ENCODE measurements at places on chromosomes 11 and 22. TPM values are rescaled to one million over a fixed set of nuclear protein-coding genes. Genes with fewer than 3 reads are reported as not detected.
A peak's percentile ranks its signal among the peaks of the same experiment; 100 is the strongest.

NPTXR gene
- 4.2 TPM for total RNA-seq

DNA sequence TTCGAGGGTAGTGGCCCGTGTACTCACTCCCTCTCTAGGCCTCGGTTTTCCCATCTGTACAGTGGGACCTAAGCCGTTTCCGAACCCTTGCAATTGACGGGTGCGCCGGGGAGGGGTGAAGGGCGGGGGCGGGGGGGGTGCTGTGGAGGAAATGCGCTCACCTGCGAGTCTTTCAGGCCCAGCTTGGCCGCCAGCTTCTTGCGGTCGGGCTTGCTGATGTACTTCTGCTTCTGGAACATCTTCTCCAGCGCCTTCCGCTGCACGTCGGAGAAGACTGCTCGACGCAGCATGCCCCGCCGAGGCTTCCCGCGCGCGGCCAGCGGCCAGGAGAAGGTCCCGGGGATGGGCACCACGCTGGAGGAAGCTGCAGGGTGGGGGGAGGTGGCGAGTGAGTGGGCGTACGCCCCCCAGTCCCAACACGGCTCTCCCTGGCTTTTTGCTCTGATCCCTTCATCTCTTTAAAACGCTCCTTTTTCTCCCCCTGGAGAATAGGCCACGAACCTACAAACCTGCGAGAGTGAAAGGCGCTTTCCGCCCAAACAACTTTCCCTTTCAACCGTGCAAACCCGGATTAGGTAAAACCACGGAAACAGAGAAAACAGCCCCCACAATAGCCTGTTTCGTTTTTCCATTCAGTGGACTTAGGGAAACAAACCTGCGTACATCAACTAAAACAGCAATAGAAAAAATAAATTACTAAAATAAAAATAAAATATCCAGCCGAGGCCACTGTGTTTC, 3.2 kb downstream of the DBX1 start:
- no peak for DNase-seq

GRCh38 chr11:9013373-9013772, 9.6 kb upstream of the NRIP3 start:
- no peak for DNase-seq

DNA sequence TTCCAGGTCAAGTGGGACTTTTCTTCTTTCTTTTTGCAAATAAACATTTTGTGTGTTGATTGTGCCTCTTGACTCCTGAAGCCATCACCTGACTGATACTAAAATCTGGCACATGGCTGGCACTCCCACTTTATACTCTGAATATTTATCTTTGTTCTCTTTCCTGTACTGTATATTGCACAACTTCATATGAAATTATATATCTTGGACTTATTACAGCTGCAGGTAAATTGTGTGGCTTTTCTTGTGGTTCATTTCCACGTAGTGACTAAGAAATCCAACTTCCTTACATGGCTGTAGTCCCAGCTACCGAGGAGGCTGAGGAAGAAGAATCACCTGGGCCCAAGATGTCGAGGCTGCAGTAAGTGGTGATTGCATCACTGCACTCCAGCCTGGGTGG, 23.7 kb upstream of the OR5B12 start:
- no peak for DNase-seq

DNA sequence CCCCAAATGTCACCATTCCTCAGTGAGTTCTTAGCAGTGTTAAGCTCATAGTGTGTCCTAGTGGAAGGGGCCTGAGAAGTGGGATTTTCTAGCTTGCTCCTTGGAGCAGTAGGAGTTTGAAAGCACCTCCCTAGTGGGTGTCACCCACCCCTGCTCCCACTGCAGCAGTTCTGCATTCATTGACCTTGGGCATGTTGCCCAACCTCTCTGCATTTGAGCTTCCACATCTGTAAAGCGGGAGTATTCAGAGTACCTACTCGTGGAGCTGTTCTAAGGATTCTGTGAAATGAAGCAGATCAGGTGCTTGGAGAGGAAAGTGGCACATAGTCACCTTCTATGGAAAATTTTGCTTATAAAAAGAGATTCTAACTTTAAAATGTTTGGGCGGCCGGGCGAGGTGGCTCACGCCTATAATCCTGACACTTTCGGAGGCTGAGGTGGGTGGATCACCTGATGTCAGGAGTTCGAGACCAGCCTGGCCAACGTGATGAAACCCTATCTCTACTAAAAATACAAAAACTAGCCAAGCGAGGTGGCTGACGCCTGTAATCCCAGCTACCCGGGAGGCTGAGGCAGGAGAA, 16.9 kb downstream of the LMO2 start:
- DNase-seq: no peak

DNA sequence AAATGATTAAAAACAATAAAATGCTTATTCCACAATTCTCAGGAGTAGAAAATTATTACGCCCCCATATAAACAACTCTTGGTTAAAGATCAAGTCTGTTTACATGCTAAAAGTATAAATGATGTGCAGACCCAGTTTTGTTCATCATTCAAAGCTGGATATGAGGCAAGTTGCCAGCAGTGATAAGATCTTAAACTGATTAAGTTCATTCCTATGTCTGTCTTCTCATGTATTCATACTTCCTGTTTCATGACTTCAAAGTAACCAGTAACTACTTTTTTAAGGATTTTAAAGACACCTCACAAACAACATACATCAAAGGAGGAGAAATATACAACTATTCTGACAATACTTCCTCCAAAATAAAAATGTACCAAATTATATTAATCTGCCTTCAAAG, 55.0 kb upstream of the ARHGAP32 start:
- peak; percentile 23 for DNase-seq
